ENCODE measurements at places on chromosomes 12 and 14. TPM values are rescaled to one million over a fixed set of nuclear protein-coding genes. Genes with fewer than 3 reads are reported as not detected.

Gene VDR
- polyA plus RNA-seq: 11.3 TPM

Gene SERPINA5
- polyA plus RNA-seq: 5.3 TPM

Gene MUCL1
- not detected for polyA plus RNA-seq

Gene A2M
- polyA plus RNA-seq: 74.4 TPM

Gene GPR84
- polyA plus RNA-seq: 0.16 TPM

Gene RASSF8
- polyA plus RNA-seq: 20.2 TPM

Gene DDN
- polyA plus RNA-seq: 0.43 TPM

Gene CBX5
- 41.4 TPM for polyA plus RNA-seq

Measured in large intestine (tissue), 12 donors.